Posterior cingulate gyrus (tissue), 11 donors: ENCODE measurements at places on chromosomes 12 and 14.

GRCh38 chr14:94292872-94293577 lies at the start of gene SERPINA10:
TSS of gene SERPINA10 (minus strand) at chr14:94293268. CDS start at chr14:94290593, 2,675 bp downstream.
- no peak for DNase-seq

- no peak for DNase-seq
These were observed 5.4 kb upstream of the CAMKK2 start for GRCh38 chr12:121301876-121302275.

GRCh38 chr14:84312551-84312950 lies 1217.4 kb upstream of the FLRT2 start:
- DNase-seq, result no peak

- no peak for DNase-seq
These were observed 39.6 kb downstream of the GUCY2C start for GRCh38 chr12:14656846-14657245.

DNA sequence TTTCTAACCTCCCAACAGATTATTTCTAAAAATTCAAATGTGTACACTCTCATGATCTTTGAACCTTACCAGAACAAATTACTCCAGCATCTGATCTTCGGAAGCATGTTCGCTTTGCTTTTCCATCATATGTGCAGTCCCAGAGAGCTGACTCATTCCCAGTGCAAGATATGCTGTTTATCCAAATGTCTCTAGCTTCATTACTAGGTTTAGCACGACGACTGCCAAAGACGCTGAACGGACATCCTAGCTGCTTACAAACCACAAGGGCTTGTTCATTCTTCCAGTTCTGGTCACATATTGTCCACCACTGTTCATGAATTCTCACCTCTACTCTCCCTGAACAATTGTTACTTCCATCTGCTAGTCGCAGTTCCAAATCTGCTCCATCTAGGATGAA lies 40.5 kb downstream of the CD163L1 start:
- DNase-seq, result no peak

- DNase-seq, result no peak
These were observed 5.9 kb downstream of the RASSF3 start for GRCh38 chr12:64616201-64616600.

DNA sequence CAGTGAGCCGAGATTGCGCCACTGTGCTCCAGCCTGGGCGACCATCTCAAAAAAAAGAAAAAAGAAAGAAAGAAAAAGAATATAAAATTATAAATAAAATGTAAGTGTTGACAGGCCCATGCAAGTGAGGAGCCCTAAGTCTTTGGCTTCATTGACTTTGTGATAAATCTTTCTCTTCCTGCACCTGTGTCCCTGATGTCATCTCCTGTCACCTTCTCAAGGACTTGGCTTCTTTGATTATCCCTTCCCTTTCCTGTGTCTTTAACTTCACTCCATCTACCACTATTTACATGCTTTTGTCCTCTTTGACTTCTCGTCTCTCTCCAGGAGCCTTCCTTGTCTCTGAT lies 33.6 kb upstream of the WNK1 start:
- no peak for DNase-seq

- DNase-seq, result peak; percentile 33
These were observed 63.3 kb upstream of the HSPB8 start for GRCh38 chr12:119115296-119115905.

GRCh38 chr14:43005807-43006206 lies 1399.1 kb downstream of the LRFN5 start:
- DNase-seq, result no peak

- no peak for DNase-seq
These were observed 10.6 kb downstream of the KCNK13 start for GRCh38 chr14:90072350-90072749.

DNA sequence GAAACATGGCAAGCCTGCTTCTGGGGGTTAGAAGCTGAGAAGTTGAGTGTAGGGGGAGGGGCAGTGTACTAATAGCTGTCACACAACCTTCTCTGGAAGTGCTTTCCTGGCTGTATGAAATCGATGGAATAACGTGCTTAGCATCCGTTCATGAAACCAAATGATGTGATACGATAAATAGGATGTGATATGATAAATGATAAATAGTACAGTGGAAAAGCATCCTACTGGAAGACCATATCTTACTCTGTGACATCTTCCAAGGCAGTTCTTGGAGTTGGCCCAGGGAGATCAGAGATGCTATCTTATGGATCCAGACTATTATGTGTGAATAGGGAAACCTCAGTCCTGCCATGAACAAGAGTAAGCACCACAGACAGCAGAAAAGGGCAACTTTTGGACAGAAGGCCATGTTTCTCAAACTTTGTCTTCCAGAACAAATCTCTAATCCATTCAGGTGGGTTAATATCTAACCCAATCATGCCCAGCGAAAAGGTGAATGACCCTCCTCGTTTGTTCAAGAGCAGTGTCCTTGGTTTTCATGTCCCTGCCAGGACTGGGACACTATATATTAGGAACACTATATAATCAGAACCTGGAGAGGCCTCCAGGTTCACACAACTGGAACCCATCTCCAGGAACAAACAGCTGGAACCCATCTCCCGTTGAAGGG lies at the start of gene ANG:
ANG (plus strand) TSS at position 598 of the 673 bp plus-strand sequence. CDS start 4,801 bp downstream, outside the sequence.
- DNase-seq, result no peak

- DNase-seq, result no peak
These were observed 657.6 kb downstream of the MED13L start for GRCh38 chr12:115619889-115620288.

DNA sequence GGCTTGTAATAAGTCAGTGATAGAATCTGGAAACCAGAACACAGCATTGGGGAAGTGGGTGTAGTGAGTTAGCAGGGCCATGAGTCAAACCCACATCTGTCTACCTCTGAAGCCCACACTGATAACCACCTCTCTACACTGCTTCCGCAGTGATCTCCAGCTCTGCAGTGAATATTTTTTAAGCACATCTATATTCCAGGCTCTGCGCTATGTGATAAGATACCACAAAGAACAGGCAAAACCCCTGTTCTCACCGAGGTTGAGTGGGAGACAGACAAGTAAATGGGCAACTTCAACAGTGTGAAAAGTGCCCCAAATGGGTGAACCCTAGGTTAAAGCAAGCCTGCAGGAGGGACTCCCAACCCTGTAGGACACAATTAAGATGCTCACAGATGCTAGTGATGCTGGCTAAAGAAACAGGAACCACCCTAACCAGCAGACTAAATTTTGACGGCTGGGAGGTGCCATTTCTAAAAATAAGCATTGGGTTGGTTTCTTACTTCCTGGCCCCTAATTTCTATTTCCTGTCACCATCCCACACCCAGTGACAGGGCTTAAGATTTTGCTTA lies 375.0 kb downstream of the DPF3 start:
- DNase-seq, result no peak

GRCh38 chr12:57793920-57794319 lies 11.3 kb downstream of the TSFM start:
- no peak for DNase-seq

DNA sequence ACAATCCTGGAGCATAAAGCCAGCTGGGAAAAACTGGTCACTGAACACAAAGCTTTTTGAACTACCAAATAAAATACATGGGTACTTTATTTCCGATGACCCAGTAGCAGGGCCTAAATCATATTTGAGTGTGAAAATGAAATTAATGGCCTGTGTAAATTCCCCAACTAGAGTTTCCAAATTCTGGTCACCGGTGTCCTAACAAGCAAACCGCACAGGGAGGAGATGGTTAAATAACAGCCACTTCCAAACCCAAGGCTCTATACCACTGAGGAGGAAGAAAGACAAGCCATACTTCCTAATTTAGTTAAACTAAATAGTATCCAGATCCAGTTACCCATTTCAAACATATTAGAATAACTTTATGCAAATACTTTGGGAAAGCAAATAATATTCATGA lies 40.1 kb upstream of the DUSP6 start:
- no peak for DNase-seq

DNA sequence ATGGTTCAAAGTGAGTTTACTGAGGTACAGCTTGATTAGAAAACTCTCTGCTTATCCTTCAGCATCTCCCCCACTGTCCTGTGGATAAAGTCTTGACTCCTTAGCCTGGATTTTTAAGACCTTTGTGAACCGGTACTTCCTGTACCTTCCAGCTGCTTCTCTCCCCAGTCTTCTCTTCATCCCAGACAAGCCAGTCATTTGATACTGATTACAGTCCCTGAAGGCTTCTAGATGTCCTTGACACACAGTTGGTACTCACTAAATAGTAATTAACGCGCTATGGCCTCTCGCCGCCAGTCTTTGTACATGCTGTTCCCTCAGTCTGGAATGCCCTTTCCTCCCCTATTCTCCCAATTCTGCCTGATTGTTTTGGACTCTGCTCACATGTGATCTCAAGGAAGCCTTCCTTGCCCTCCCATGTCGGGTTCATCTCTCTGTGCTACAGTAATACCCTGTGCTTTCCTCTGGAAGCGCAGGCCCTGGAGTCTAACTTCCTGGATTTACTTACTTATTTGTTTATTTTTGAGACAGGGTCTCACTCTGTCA lies 50.6 kb upstream of the PTGR2 start:
- DNase-seq, result no peak

DNA sequence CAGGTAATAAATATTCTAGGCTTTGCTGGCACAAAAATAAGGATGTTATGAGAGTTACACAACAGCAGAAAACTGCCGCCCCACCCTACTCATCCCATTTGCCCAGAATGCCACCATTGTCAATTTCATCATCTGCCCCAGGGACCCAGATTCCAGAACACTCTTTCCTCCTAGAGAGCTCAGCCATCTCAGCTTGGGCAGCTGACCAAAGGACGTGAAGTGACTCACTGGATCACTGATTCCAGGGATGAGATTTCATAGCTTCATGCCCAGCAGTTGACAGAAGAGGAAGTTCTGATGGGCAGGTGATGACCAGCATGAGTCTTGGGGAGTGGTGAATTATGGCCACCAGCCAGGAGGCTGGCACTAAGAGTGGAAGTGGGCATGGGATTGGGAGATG lies 450.3 kb downstream of the RMST start:
- DNase-seq, result no peak

GRCh38 chr14:55066223-55066622 lies 14.8 kb downstream of the MAPK1IP1L start:
- DNase-seq, result no peak

- DNase-seq, result no peak
These were observed 629 bp downstream of the FBRSL1 start for GRCh38 chr12:132490422-132491137.

- no peak for DNase-seq
These were observed 23.9 kb downstream of the PZP start for GRCh38 chr12:9184276-9184675.

GRCh38 chr12:84785951-84786350 lies 126.6 kb downstream of the SLC6A15 start:
- no peak for DNase-seq

DNA sequence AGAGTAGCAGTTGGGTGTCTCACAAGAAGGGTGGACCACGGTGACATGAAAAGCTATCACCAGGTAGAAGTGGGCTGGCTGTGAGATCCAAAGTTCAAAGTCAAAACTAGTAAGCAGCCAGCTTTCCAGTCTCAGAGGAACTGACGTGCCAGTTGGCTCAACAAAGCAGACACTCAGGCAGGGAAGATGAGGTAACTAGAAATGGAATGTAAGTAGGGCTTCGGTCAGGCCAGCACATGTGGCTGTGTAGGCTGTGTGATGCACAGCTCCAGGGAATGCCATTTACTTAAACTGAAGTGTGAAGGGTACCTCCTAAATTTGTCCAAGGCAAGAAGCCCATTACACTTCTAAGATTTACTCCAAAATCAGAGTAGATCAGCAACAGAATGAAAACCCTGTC lies 43.6 kb downstream of the PTPRR start:
- no peak for DNase-seq

GRCh38 chr12:9808504-9808903 lies 18.8 kb upstream of the KLRF1 start:
- no peak for DNase-seq

GRCh38 chr12:105705765-105706164 lies 375.3 kb downstream of the C12orf75 start:
- peak; percentile 63 for DNase-seq

DNA sequence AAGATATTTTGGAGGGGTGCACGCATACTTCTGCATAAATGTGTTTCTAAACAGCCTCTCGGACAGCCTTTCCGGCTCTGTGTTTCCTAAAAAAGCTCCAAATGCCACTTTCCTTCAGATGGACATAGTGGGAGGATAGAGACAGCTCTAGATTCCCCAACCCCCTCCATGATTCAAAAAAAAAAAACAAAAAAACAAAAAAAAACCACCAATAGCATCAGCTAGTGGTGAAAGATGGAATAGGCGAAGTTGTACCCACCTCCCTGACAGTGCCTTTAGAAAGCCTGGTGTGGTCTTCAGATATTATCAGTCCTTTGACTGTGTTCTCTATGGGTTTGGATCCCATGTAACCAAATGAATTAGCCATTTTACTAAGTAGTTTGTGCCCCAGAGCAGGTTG lies 94.1 kb downstream of the PHETA1 start:
- DNase-seq, result no peak

DNA sequence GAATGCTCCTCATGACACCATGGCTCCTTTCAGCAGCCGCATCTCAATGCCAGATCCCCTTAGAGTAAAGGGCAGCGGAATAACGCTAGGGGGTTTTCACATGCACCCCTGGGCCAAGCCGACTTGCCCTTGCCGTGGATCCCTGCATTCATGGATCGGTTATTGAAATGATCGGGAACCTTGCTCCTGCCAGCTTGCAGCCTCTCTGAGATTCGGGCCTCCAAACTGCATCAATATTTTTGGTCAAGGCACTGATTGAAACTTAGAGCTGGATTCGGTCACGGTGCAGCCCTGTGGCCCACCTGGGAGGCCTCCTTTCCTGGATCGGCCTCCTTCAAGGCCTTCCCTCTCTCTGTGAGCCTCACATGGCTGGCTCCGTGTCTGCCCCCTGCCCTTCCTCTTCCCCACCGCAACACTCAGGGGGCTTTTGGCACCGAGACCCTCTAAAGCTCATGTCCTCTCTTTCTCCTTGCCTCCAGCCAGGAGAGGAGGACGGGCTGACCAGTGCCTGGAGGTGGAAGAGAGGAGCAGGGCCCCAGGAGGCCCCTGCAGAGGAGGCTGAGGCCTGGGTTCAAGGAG lies 1.8 kb downstream of the PTPN6 start:
- DNase-seq, result no peak

DNA sequence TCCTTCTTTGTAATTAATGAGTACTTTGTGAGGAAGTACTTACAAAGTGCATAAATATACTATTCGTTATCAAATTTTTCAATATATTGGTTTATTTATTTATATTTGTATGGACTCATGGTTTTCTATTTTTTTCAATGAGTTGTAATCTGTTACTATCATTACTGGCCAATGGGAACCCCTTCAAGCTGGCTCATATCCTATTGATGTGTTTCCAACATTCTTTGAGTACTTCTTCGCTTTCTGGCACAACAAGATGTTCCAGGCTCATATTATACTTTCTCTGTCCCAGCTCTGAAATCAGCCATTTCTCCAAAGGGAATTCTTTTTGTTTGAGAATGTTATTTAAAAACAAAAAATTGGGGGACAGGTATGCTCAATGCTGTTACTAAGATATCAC lies 17.5 kb downstream of the YBX3 start:
- DNase-seq, result no peak

DNA sequence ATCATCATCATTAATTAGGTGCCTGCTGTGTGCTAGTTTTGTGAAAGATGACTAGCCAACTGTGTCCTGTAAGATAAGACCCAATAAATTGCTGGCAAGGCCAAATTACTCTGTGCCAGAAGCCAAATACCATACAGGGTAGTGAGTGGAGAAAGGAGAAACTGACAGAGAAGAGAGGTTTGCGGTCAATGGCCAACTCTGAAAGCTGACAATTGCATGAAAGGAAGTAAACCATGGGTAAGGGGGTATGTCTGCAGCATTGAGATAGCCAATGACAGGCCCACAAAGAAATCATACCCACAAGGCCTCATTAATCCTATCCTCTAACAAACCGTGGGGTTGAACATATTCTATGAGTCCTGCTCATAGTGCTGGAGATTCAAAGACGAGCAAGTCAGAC lies 236.6 kb upstream of the CCDC196 start:
- no peak for DNase-seq
